Stimulated activated CD8-positive, alpha-beta memory T cell treated with anti-CD3 and anti-CD28 coated beads, Interleukin-15, amount 100 ng/mL, for 24 hours (primary cell): ENCODE measurements at places on chromosomes 1 and 21.

GRCh38 chr1:232627645-232628334, 2.1 kb downstream of the SIPA1L2 start:
- DNase-seq = no peak

GRCh38 chr21:44295163-44295573, 4.7 kb upstream of the PFKL start:
- DNase-seq = no peak

DNA sequence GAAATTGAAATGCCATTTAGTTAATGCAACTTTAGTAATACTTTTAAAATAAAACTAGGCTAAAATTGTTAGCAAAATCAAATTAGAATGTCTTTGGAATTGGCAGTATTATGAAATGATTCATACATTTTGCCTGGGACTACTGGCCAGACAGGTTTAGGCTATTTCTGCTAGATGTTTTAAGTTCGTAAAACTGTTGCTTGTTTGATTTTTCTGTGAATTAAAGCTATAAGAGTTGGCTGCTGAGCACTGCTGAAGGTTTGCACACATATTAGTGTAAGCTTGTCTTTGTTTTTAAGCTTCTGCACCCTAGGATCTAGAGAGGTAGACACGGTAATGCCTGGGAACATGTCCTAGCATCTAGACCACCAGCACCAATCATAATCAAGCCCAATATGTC, 1094.6 kb upstream of the ADGRL4 start:
- DNase-seq = no peak

- no peak for DNase-seq
Measured at GRCh38 chr1:81617308-81617967, 183.3 kb upstream of the ADGRL2 start.

- DNase-seq = no peak
Measured at GRCh38 chr1:10031461-10031860, 1.3 kb upstream of the UBE4B start.

GRCh38 chr1:29626066-29626465, 389.7 kb downstream of the PTPRU start:
- no peak for DNase-seq

DNA sequence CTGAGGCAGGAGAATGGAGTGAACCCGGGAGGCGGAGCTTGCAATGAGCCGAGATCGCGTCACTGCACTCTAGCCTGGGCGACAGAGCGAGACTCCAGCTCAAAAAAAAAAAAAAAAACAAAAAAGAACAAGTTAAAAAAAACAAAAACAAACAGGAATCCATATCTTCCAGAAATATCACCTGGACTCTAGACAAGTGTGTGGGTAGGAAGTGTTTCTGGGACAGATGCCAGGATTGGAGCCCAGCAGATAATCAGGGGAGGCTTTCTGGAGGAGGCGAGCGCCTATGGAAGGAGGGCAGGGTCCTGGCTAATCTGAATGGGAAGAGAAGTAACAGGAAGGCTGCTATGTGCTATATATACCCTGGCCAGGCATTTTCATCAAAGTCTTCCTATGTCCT, 43.6 kb upstream of the SYNC start:
- DNase-seq = no peak

DNA sequence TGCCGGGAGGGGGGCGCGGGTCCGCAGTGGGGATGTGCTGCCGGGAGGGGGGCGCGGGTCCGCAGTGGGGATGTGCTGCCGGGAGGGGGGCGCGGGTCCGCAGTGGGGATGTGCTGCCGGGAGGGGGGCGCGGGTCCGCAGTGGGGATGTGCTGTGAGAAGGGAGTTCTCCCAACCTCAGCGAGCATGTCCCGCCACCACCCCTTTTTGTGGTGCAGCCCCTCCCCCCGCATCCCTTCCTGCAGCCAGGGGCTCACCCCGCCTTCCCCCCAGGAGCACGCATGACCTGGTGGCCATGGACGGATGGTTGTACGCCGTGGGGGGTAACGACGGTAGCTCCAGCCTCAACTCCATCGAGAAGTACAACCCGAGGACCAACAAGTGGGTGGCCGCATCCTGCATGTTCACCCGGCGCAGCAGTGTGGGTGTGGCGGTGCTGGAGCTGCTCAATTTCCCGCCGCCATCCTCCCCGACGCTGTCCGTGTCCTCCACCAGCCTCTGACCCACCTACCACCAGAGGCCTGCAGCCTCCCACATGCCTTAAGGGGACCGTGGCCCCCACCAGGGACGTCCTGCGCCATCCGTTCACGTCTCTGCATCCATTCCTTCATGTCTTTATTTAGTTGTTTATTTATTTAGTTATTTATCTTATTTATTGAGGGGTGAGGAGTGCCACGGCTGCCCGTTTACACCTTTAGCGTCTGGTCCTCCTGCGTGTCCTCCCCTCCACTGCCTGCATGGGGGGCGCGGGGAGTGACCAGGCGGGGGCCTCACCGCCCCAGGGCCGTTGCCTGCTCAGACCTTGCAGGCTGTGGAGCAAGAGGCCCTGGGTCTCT, 1.4 kb upstream of the PLEKHN1 start:
- DNase-seq = no peak

GRCh38 chr1:7623842-7624241, 147.3 kb upstream of the VAMP3 start:
- DNase-seq = no peak
